ENCODE measurements at places on chromosomes 6 and 20.

GRCh38 chr6:44062105-44062770, 65.0 kb downstream of the MRPL14 start:
- no peak for DNase-seq

DNA sequence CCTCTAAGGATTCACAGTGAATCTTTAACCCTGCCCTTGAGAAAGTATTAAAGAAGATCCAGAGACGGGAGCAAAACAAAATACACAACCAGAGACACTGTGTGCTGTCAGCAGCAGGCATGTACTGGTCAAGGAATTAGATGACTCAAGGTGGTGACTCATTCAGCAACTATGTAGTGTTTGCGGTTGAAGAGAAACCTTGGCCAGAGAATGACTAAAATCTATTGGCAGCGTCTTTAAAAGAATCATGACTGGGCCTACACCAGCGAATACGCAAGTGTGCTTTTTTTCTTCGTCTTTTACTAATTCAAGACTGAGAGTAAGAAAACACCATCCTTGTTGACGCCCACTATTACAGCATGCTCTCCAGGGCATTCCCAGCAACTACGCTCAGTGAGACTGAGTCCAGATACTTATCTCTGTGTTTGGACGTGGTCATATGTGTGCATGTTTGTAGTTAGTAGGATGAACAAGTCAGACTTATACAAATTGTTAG, 72.4 kb upstream of the BACH2 start:
- no peak for DNase-seq

DNA sequence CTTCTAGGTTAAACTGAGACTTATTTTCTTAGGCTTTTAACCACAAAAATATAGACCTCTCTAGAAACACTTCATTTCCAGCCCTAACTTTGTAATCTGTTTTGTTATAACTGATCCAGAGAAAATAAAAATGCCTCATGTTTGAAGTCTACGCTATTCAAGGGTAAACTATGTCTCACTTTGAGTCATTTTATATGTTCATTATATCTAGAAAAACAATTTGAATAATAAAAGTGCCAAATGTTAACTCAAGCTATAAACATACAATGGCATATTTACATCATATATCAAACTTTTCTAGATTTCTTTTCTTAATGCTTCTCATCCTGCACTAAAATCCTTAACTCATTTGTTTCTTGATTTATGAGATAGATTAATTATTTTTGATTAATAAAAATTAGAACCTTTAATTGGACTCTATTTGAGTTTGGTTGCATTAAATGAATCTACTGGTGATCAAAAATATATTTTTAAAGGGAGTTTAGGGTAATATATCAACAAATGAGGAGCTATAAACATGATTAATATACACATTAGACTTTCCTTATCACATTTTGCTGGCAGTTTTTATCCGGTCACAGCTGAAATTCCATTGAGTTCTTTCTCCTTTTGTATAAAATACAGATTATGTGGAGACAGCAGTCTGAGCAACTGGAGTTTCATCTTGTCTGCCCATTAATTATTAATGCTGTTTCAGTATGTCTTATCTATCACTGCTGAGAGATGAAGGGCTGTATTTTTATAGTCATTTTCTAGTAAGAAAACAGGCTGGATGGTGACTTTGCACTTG, 246.5 kb downstream of the TBX18 start:
- no peak for DNase-seq

DNA sequence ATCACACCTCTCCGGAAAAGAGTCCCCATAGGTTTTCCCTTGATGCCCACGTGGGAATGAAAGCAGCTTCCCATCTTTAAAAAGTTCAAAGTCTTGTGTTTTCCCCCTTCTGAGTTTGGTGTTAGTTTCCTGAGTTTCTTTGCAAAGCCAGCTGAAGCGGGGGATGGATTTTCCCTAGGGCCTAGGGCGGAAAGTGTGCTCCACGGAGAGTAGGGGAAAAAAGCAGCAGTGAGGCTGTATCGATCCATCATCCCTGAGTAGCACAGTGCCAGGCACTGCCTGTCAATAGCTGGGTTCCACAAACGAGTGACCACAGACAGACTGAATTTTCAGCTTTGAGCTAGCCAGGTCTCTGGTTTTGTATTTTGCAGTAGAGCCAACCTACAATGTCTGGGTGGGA, 1.3 kb downstream of the DAAM2 start:
- no peak for DNase-seq

DNA sequence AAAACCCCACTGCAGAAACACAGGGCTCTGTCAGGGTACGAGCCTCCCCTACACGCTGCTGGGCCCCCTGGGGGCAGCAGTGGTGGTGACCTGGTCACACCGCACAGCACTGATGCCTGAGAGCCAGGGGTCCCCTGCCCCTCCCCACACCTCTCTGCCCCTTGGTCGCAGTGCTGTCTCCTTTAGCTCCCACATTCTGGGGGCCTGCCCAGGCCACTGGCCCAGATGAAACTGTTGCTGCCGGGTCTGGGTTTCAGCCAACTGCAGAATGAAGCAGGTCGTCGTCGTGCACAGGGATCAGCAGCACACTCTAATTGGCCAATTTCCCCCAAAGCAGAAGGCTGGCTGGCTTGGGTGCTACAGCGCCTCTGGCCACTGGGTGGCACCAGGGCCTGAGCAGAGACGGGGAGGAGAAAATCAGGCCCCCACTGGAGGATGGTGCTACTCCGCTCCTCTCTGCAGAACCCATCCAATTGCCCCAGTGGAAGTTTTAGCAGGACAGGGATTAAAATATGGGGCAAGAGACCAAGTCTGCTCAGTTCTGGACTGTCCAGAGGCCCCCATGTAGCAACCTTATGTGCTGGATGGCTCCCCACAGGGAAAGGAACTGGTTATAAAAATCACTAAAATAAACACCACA, 26.1 kb downstream of the DIDO1 start:
- peak; percentile 69 for DNase-seq

GRCh38 chr6:145277358-145278086, 457.8 kb downstream of the EPM2A start:
- no peak for DNase-seq

- no peak for DNase-seq
Measured at GRCh38 chr6:117264369-117264691, 1.0 kb upstream of the VGLL2 start.

DNA sequence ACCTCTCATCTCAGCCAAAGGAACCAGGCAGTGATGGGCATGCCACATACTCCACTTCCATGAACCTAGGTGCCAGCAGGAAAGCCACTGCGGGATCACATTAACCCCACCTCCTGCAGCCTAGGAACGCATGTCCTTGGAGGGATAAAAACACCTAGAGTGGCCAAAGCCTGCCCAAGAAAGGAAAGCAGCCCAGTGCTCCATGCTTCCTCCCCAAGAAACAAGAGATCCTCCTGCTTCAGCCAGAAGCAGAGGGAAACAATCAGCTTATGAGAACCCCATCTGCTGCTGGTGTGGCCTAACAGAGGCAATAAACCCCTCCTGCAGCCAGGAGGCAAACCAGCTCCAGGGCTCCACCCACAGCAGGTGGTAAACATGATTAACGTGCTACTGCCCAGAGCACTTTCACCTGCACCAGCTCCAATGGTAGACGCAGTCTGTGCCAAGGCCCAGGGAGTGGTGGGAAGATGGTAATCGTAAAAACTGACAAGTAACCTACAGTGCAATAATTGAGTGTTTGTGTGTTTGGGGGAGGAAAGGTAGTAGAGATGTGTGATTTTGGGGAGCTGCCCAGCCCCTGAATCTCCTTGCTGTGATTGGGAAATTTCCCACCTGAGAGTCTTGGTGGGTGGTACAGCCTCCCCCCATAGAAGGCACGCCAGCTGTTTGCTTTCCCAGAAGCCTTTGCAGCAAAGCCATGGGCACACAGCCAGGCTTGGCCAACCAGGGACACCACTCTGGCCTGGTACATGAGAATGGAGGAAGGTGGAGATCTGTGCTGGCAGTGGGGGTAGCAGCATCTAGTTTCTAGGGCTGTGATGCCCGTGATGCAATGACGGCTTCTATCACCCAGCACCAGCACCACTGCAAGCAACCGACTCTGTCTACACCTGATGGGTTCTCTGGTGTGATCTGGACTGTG, 50.6 kb upstream of the TBC1D7 start:
- no peak for DNase-seq

DNA sequence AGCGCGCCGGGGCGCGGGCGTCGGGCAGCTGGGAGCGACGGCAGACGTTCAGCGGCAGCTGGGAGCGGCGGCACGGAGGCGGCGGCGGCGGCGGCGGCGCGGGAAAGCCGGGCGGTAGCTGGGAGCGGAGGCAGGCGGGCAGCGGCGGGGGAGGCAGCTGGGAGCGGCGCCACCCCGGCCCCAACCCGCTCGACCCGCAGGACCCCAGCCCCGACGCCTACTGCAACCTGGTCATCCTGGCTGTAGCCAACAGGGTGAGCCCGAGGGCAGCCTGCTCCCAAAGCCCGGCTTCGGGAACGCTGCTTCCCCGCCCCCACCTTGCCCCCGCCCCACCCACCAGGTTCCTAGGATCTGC, 8.9 kb downstream of the CCM2L start:
- DNase-seq = no peak

- DNase-seq = no peak
Measured at GRCh38 chr20:10563935-10564492, 109.8 kb downstream of the JAG1 start.

DNA sequence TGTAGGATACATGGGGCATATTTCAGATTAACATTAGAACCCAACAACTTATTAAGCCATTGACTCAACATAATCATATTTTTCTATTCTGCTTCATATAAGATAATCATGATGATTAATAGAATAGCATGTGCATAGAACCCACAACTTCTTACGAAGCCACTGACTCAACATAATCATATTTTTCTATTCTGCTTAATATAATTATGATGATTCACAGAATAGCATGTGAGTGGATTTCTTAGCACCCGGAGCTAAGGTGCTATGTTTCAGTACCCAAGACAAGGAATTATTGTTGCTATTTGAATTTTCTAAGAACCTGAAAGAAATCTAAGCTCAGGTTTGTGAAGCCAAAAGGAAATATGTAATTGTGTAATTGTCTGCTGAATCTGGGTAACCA, 96.8 kb downstream of the TENT5A start:
- no peak for DNase-seq

All from globus pallidus (tissue), 1 donor.